ENCODE measurements at places on chromosomes 7 and 10. TPM values are rescaled to one million over a fixed set of nuclear protein-coding genes. Genes with fewer than 3 reads are reported as not detected.

Gene ASB10
- total RNA-seq: not detected

Gene CNTNAP2
- total RNA-seq: 0.69 TPM

Gene ASB4
- not detected for total RNA-seq

Gene MYL10
- 0.75 TPM for total RNA-seq

Gene UNCX
- total RNA-seq: not detected

Gene RBM17
- total RNA-seq: 47.6 TPM

Gene SPDYE5
- 0.11 TPM for total RNA-seq

Gene CPA5
- not detected for total RNA-seq

Gene HACD1
- total RNA-seq: 17.4 TPM

Gene LIMK1
- 20.9 TPM for total RNA-seq

Gene MSMB
- total RNA-seq: not detected

Gene AKR1D1
- total RNA-seq: not detected

Gene LEP
- not detected for total RNA-seq

Gene ZDHHC16
- 35.8 TPM for total RNA-seq

Gene FLNC
- total RNA-seq: 0.03 TPM

Gene HIPK2
- 28.1 TPM for total RNA-seq

Gene SYNPO2L
- total RNA-seq: not detected

Gene NEUROG3
- total RNA-seq: not detected

Gene TMEM225B
- total RNA-seq: 0.48 TPM

Gene ZP3
- 6.5 TPM for total RNA-seq

Gene GIMAP1
- not detected for total RNA-seq

Gene TDRD1
- not detected for total RNA-seq

Gene AKR1C4
- not detected for total RNA-seq

Gene NAPEPLD
- 4.5 TPM for total RNA-seq

Gene DNAH11
- 5.0 TPM for total RNA-seq

Gene TIAL1
- 54.3 TPM for total RNA-seq

Gene IL6
- total RNA-seq: 4.3 TPM

Gene ADAMTS14
- total RNA-seq: 0.08 TPM

Gene CASD1
- 6.6 TPM for total RNA-seq

Gene ZNF117
- total RNA-seq: 2.4 TPM

Gene CPEB3
- 0.48 TPM for total RNA-seq

Gene SPDYE16
- 0.08 TPM for total RNA-seq

Gene TMEM60
- total RNA-seq: 5.8 TPM

Gene EIF4H
- 322 TPM for total RNA-seq

Gene RASSF4
- 2.6 TPM for total RNA-seq
